NCI-H748 treated with DMSO at 0.1 percent for 48 hours (cell line): ENCODE measurements at places on chromosomes 6 and 20.

GRCh38 chr6:79239536-79240168 lies 5.2 kb upstream of the HMGN3 start:
- DNase-seq = no peak

GRCh38 chr6:33377171-33377570 lies 14.5 kb upstream of the KIFC1 start:
- no peak for DNase-seq

DNA sequence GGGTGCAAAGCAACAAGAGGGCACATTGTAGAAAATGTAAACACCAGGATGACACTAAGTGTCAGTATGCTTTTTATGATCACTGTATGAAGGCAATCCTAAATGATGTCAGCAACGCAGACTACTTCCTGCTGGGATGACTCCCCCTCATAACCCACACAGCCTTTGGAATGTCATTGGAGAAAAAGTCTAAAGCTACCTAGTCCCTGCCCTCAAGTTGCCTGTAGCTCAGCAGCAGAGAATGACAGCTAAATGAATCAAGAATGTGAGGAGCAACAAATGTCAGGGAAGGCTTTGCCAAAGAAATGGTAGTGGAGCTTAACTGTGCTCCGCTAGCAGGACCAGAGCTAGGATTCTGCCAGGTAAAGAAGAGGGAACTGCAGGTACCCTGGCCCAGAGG lies 555.6 kb downstream of the CD83 start:
- DNase-seq = no peak

DNA sequence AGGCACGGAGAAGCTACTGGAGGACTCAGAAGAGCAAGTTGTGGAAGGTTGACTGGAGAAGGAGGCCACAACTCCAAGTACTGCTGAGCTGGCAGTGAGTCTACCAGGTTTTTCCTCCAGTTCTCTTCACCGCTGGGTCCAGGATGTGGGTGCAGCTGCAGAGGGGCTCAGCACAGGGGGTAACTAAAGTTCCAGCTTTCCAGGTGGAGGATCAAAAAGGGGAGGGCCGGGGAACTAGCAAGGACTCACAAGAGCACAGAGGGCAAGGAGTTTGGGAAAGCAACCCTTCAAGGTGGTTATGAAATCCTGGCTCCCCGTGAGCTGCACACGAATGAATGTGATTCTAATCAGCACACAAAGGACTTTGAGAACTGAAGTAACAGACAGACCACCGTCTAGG lies 194.2 kb upstream of the GMDS start:
- DNase-seq = no peak

DNA sequence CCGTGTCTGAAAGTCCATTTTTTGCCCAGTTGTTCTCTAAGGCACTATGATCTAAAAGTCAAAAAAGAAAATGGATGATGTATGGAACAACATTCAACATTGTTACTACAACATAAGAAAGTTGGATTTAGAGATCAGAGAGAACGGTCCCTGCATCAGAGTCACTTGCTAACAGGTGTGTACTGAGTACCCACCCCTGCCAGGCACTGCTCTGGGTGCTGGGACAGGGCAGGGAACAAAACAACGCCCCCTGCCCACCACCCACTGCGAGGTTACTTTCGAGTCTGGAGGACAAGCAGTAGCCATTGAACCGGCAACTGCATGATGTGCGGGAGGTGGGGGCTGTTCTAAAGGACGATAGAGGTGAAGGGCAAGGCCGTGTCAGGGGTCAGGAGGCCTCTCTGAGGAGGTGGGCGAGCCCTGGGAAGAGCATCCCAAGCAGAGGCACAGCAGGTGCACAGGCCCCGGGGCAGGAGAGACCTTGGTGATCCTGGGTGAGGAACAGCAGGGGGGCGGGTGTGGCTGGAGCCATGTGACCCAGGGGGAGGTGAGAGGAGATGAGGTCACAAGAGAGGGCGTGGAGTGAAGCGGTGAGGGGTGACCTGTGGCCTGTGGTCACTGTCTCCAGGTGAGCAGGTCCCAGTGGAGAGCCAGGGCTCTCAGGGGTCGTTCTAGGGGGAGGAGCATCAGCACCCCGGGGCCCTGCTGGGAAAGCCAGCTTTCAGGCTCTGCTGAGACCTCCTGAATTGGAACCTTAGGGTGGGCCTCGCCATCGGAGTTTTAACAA lies 197.5 kb upstream of the SULF2 start:
- no peak for DNase-seq

GRCh38 chr6:47182291-47182957 lies 127.3 kb downstream of the TNFRSF21 start:
- DNase-seq = no peak
